ENCODE measurements at places on chromosomes 13 and 19.

- DNase-seq = no peak
Measured at GRCh38 chr19:54160182-54160811, 776 bp upstream of the LENG1 start.

GRCh38 chr13:110445183-110445582, 116.3 kb downstream of the RAB20 start:
- no peak for DNase-seq

DNA sequence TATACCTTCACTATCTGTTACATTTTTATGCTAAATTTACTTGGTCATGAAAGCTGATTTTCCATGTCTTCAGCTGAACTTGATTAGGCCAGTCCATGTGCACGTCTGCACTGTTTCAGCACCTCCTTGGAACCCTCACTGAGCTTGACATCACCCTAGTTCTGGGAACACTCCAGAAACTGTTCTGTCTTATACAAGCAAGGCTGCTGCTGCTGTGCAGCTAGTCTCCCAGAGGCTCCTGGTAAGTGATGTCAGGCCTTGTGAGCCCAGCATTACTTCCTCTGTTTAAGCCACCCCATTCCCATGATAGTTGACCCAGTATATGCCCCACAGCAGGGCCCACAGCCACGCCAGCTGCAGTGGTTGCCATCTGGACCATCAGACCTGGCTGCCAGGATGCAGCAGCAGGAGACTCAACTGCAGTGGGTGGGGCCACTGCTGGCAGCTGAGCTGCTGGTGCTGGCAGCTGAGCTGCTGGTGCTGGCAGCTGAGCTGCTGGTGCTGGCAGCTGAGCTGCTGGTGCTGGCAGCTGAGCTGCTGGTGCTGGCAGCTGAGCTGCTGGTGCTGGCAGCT, 90.5 kb upstream of the AKAP11 start:
- peak; percentile 20 for DNase-seq

- no peak for DNase-seq
Measured at GRCh38 chr13:114059946-114060860, 72.2 kb downstream of the RASA3 start.

DNA sequence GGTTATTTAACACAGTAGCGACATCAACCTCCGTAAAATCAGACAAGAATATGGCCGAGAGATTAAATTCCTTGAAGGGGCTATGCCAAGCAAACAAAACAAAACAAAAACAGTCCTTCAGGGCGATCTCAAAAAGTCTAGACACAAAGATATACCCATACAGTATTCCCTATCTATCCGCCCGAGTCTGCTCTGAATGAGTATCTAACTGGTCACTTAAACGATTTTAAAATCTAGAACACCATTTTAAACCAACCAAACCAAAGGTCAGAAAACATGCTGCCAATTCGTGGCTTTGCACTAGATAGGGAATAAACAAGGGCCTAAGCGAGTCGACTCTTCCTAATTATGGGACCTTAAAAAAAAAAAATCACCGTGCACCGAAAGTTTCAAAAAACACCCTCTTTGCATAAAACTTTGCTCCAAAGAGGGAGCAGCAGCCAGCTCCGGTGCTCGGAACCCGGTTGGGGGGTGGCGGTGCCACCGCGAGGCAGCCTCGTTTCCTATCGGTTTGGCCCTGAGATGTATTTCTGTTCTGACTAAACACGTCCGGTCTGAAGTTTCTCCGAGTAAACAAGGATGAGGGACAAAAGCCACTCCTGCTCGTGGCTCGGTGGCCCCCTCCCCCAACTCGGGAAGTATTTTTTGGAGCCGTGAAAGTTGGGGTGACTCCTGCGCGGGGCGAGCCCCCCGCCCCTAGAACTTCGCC, 1.8 kb downstream of the HMGB1 start:
- DNase-seq = peak; percentile 45

DNA sequence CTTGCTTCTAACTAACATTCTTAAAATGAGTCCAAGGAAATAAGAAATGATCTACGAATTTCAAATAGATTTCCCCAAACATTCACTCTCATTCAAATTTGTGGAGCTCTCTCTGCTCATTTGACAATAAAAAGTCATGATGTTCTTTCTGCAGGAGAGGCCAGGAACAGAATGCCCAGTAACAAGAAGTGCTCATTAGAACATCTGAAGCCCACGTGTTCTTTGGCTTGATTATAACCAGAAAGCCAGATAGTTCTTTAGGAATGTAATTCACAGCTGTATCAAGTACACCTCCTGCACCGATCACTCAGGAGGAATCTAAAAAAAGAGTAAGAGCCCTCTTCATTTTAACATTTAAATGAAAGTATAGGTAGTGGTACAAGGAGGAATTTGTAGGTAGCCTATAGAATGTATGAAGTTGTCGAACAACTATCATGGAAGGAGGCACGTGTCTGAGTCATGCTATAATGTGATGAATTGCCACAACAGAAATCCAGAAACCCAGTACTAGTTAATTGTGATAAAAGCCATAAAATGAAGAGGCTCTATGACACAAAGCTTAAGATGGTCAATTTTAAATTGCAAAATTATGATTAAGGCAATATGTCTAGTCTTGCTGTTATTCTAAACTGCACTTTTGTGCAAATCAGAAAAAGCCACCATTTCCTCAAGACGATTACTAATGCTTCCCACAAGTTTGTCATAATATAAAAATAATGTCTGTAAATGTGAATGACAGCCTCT, 12.8 kb downstream of the MEDAG start:
- no peak for DNase-seq

- DNase-seq = no peak
Measured at GRCh38 chr13:108924541-108924940, 295.1 kb downstream of the MYO16 start.

DNA sequence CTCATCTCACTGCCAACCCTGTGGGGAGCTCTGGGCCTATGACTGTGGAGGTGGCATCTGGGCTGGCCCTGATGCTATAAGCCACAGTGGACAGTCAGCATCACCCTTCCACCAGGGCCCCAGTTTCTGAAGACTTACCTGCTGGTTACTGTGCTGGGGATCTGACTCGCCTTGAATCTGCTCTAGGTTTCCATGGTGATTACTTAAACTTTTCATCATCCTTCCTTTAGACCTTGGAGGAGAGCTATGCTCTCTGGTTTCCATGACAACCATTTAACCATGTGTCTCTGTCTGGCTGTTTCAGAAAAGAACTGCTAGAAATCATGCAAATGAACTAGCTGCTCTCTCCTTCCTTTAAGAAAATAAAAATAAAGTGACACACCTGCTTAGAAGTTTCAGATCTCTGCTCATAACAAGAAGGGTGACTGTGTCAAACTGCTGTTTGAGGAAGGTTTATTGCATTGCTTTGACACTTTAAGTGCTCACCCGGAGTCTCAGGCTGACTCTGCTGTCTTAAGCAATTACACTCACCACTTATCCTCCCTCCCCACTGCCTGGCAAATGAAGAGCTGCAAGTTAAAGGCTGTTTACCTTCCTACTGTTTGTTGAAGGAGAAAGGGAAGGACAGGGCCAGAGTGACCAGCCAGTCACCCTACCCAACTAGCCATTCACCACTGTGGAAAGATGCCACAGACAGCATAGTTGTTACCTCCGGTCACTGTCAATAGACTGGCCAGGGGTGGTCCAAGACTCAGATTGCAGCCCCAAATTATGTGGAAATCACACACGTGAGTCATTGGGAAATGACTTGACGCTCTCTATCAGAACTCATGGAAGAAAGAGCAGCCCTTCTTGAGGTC, 87.6 kb downstream of the HSPH1 start:
- DNase-seq = no peak

GRCh38 chr19:46927893-46928292, 67.1 kb downstream of the ARHGAP35 start:
- no peak for DNase-seq

GRCh38 chr19:39843919-39844793, 2.0 kb downstream of the FBL start:
- no peak for DNase-seq

GRCh38 chr13:96492766-96493165, 402.9 kb downstream of the HS6ST3 start:
- no peak for DNase-seq

GRCh38 chr19:1923319-1923718, 17.7 kb upstream of the CSNK1G2 start:
- DNase-seq = no peak

- DNase-seq = peak; percentile 84
Measured at GRCh38 chr19:12676384-12676792, 5.3 kb downstream of the DHPS start.

DNA sequence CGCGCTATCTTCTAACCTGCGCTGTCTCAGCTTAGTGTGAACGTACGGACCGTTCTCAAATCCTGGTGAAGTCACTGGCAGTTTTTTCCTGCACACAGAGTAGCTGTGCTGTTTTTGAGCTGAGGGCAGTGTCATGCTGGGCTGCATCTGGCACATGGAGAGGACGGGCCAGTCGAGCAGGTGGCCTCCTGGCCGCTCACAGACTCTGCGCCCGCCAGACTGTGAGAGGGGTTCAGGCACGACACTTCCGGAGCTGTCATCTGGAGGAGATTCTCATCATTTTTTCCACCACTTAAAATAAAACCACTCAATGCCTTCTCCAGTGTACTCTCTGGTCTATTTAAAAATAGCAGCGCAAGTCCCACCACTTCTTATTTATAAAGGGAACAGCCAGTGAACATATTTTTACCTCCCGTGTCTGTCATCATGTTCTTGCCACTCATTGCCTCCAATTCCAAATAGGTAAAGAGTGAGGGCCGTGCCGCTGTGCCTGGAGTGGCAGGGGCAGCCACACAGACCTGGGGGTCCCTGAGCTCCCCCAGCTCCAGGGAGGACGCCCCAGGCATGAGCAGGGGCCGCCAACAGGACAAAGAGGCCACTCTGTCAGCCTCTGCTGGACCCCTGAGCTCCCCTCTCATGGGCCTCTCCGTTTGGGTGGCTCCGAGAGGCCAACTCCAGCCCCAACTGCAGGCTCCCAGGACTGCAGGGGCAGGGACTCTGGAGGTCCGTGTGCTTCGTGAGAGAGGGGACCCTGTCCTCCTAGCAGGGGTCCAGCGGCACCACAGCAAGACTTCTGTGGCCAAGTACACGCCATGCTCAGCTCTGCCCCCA, 36.9 kb upstream of the GRTP1 start:
- DNase-seq = no peak

DNA sequence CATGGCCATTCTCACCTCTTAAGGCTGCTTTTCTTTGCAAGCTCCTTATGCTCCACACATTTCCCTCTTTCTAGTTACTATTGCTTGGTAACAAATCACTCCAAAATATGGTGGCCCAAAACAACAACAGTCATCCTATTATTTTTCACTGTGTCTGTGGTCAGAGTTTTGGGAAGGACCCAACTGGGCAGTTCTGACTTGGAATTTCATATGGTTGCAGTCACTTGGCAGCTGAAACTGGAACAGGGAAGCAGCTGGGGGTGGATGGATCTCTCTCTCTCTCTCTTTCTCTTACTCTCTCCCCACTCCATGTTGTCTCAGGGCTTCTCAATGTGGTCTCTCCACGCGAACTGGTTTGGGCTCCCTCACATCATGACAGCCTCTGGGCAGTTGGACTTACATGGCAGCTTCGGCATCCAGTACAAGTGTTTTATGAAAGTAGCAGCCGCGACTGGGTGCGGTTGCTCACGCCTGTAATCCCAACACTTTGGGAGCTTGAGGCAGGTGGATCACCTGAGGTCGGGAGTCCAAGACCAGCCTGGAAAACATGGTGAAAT, 39.6 kb downstream of the NUMBL start:
- DNase-seq = no peak

DNA sequence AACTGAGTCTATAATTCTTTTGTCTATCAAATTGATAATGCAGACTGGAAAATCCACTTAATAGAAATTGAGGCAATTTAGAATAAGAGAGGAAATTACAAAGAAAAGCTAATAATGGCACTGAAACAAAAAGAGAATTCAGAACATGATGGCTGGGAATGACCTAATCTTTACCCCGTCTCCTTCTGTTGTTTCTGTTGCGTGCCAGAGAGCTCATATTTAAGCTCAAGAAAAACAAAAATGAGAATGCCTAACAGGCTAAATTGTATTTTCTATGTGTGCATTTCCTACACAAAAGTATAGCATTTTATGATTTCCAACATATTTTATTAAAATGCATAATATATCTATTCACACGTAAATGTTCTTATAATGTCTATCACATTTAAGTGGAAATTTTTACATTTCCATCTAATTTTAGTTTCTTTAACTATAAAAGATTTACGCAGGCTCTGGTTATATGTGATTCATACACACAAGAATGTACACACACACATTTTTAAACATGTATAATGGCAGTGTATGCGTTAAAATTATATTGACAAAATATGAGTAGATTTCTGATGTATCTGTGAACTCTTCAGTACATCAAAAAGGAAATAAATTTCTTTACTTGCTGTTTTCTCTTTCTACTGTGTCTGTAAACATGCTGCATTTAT, 432.3 kb downstream of the SLITRK6 start:
- no peak for DNase-seq

DNA sequence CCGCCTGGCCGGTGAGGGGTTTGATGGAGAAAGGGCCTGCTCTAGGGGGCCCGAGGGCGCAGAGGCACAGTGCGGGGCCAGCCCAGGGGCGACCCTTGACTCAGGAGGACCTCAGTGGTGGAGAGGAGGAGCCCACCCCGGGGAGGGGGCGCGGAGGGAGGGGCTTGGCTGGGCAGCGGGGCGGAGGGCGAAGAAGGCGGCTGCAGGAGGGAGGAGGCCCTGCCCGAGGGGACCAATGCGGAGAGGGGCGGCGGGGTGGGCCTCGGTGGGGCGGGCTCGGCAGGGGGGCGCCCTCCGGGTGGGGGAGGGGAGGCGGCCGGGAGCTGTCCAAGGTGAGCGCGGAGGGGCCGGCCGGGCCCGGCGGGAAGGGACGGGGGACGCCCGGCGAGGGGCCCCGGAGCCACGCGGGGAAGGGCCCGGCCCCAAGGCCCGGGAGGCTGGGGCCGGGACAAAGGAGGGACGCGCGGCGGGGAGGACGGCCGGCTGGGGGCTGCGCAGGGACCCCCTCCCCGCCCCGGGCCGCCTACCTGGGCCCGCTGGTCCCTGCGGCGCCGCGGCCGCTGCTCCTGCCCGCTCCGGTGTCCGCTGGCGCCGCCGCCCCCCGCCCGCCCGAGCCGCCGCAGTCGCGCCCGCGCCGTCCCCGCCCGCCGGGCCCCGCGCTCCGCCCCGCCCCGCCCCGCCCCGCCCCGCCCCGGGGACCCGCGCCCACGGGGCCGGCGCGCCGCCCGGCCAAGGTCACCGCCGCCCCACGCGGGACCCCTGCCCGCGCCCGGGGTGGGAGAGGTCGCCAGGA, at the start of gene DIRAS1:
Gene DIRAS1 (minus strand): TSS at position 596 of the 793 bp plus-strand sequence. CDS start 3,566 bp downstream, outside the sequence.
- DNase-seq = peak; percentile 91

- DNase-seq = no peak
Measured at GRCh38 chr19:907183-907853, 5.7 kb downstream of the R3HDM4 start.

- no peak for DNase-seq
Measured at GRCh38 chr19:56144376-56144775, 3.3 kb downstream of the ZNF444 start.

- no peak for DNase-seq
Measured at GRCh38 chr13:80962855-80963254, 621.9 kb upstream of the SPRY2 start.

Measured in D341Med (cell line).